ENCODE measurements at places on chromosomes 4 and X.

DNA sequence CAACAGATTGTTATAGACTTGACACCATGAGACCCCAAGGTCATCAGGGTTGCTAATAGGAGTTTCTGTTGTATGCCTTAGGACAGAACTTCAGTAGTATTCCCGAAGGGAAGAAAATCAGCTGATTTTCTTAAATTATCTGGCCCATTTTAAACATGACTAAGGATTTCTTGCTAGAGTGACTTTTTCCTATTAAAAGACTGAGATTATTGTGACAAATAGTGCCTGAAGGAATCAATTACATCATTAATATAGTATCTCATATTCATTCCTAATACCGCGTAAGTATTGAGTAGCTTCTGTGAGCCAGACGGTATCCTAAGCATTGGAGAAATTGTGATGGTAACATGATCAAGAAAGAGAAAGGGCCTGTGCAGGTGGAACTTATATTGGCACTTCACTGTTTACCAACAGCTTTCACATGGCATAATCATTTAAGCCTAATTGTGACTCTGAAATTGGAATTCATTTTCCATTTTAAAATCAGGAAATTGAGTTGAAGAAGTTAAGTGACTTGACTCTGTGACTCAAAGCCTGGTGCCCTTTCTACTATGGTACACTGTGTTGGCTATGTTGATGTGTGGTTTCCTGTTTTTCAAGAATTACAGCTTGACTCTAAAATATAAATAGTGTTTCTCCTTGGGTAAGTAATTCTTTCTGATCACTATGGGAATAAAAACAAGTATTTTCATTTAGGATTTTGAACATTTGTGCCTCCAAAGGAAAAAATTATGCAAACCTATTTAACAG, 4.1 kb downstream of the AFF1 start:
- DNase-seq = no peak

- DNase-seq = no peak
Observed at GRCh38 chr4:184197536-184198082, 20.1 kb downstream of the ENPP6 start.

DNA sequence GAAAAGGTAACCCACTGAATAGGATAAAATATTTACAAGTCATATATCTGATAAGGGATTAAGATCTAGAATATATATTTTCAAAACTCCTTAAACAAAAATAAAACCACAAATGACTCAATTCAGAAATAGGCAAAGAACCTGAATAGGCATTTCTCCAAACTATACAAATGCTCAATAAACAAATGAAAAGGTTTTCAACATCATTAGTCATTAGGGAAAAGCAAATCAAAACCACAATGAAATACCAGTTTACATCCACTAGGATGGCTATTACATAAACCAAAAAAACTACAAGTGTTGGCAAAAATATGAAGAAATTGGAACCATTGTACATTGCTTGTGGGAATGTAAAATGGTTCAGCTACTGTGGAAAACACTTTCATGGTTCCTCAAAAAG, 167.0 kb upstream of the GALNT7 start:
- no peak for DNase-seq

GRCh38 chr4:19780871-19781270, 470.8 kb upstream of the SLIT2 start:
- no peak for DNase-seq

DNA sequence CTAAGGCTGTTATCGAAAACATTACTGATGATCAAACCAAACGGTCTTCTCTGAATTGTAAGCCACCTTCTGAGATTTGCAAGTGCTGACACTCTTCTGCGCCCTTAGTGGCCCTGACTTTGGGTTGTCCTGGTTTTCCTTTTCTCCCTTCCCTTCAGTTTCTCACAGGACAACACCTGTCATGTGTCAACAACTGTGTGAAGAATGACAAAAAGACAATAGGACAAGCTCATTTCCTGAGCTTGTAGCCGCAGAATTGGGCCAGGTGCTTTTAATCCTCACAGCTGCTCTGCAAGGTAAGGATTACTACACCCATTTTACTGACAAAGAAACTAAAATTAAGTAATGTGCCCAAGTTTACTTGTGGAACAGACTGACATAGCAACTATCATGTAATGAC, 44.9 kb upstream of the TXK start:
- no peak for DNase-seq

Measured in stimulated activated CD4-positive, alpha-beta T cell treated with anti-CD3 and anti-CD28 coated beads, Interleukin-12 subunit alpha, Interleukin-12 subunit beta, amount 100 ng/mL, for 24 hours (primary cell).